ENCODE measurements at places on chromosomes 4 and X.

DNA sequence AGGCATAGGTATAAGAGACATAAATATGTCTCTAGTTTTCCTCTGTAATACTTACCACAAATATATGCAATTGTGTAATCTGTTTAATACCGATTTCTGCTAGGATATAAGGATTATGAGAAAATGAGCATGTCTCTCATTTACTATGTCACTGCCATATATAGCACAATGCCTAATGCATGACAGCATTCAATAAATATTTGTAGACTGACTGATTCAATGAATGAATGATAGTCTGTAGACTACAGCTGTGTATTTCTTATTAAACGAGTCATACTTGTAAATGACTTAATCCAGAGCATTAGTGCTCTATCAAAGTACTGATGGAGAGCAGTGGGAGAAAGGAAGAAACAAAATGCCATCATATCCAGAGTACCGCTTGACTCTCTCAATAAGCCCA lies 175.6 kb downstream of the PPP3CA start:
- DNase-seq, result no peak

DNA sequence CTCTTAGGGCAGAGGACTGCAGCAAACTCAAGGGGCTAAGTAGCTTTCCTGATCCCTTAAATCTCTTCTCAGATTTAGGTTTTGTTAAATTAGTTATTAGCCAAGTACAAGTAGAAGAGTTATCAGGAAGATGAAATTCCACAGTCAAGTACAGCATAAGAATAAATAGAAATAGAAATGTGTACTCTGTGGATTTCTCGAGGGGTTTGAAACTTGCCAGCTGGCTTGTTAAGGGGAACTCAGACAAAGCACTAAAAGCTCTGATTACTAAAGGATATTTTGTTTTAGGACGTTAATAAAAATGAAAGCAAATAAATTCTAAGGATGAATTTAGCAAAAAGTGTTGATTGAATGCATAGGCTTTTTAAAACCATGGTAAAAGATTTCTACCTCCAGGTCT lies 654.6 kb downstream of the RAPGEF2 start:
- no peak for DNase-seq

GRCh38 chr4:150209140-150209829 lies 131.0 kb downstream of the DCLK2 start:
- no peak for DNase-seq

DNA sequence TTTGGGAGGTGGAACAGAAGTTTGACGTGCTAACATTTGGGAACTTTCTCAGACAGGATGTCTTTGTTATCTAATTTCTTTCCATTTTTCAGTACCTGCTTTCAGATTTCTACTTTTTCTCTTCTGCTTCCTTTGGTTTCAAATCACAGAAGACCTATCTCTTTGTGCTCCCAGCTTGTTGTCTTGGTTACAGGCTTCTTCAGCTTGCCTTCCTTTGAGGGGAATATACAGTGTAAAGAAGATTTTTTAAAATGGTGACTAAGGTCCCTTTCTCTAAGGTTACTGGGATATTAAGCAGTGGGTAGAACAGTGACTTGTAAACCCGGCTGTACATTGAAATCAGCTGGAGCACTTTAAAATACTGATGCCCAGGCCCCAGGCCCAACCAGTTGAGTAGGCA lies 48.0 kb downstream of the TMEM164 start:
- no peak for DNase-seq

DNA sequence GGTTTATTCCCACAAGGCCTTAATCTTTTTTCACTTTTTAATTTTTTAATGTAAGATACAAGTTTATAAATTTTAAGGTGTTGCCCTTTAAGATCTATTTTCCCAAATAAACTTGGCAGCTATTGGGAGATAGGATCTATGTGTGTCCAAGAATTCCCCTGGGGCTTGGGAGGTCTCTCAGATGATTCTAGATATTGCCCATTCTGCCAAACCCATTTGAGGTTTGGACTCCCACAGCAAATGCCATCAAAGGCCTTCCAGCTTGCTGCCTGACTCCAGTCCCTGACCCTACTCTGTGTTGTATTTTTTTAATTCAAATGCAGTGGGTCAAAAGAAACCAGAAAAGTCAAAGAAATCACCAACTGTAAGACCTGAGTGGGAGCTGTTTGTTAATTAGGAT lies 120.0 kb upstream of the CHRDL1 start:
- no peak for DNase-seq

DNA sequence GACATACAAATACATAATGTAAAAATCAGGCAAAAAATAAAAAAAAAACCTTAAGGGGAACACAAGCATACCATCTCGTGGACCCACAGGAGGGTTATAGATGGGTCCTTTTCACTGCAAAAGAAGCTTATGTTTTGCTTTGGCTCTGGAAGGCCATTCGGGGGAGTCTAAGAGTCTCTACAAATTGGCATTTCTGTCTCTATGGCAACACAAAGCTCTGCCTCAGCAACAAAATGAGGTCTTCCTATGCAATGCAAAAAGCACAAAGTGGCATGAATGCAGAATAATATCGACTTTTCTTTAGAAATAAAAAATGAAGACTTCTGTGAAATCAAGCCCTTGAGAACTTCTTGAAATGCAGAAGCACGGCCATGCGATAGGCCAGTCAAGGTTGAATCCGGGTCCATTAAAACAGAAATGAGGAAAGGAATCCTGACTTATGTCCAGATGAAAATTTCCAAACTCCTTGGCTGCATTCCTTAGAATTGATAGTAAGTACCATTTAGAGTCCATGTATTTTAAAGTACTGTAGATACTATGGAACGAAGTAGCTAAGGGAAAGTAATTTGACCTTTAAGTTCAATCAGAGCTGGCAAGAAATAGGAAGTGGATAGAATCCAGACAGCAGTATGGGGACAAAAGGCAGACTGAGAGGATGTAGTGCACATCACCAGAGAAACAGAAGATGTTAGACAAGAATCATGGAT lies 63.7 kb upstream of the PDLIM3 start:
- DNase-seq, result no peak

GRCh38 chr4:126560794-126561193 lies 1072.0 kb upstream of the INTU start:
- no peak for DNase-seq

Measured in GF-D8 (cell line).